ENCODE measurements at places on chromosomes 3 and 15.

GRCh38 chr3:71681224-71681668 is 44.0 kb downstream of the EIF4E3 start:
- DNase-seq, result peak; percentile 82

- DNase-seq, result no peak
These were observed 107.0 kb upstream of the RORA start for GRCh38 chr15:61336026-61336638.

- no peak for DNase-seq
These were observed 37.9 kb upstream of the MUC13 start for GRCh38 chr3:124972457-124972856.

DNA sequence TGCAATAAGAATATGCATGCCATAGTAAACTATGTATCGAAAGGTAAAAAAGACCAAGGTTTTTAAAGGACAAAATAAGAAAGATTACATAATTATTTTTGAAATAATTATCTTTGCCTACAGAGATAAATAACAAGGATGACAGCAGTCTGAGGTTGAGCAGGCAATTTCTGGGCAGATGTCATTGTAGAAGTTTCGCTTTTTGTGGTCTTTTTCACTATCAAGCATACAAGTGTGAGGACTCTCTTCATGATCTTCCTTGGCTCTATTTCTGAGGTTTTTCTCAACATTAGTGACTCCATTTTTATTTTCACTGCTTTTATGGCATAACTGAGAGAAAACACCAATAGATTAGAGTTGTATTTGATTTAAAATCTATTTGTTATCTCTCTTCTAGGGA is 1337.9 kb upstream of the EPHA6 start:
- no peak for DNase-seq

DNA sequence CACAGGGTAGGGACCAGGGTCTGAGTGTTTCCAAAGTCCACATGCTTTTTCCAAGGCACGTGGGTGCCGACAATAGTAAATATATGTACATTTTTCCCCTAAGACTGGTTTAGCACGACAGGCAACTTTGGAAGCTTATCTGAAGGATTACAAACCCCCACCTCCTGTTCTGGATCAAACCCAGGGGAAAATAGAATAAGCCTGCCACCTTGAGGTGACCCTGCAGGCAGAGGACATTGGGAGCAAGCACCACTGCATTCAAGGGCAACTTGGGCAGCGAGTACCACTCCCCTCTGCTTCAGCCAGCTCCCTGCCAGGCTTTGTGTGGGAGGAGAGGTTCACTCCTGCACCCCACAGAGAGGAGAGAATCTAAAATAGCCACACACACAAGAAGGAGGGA is 44.8 kb downstream of the KBTBD12 start:
- peak; percentile 73 for DNase-seq

Measured in GM23338 (cell line).